ENCODE measurements at places on chromosomes 1 and 21. TPM values are rescaled to one million over a fixed set of nuclear protein-coding genes. Genes with fewer than 3 reads are reported as not detected.

Gene PLA2G2A
- 494 TPM for total RNA-seq

DNA sequence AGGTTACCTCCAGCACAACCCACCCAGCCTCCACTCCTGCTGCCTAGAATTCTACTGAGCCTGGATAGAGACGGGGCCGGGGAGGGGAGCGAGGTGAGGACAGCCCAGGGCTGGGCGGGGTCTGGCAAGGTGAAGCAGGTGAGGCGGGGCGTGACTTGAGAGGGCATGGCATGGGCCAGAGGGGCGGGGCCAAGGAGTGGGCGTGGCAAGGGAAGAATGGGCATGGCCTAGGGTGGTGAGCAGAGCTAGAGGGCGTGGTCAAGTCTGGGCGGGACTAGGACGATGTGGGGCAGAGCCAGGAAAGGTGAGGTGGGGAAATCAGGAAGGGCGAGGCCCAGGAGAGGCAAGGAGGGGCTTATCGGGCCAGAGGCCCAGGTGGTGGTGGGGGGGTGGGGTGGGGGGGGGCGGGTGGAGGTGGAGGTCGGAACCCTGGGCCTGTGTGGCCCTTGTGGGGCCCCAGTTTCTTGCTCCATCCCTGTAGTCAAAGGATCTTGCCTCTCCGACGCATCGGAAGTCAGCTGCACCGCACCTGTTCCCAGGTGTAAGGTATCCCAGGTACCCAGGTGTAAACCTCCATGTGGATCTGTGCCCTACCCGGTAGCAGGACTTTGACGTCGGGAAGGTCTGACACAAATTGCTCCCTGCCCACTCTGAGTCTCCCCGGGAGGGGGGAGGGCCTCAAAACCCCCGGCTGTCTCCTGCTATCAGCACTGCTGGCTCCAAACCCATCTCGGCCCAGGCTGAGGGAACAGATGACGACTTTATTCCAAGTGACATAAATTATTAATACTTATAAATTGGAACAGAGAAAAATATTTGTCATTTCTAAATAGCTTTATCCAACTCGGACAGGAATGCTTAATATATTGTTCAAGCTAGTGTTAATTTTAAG is 32.9 kb upstream of the UTS2 start:
- DNase-seq, result no peak

DNA sequence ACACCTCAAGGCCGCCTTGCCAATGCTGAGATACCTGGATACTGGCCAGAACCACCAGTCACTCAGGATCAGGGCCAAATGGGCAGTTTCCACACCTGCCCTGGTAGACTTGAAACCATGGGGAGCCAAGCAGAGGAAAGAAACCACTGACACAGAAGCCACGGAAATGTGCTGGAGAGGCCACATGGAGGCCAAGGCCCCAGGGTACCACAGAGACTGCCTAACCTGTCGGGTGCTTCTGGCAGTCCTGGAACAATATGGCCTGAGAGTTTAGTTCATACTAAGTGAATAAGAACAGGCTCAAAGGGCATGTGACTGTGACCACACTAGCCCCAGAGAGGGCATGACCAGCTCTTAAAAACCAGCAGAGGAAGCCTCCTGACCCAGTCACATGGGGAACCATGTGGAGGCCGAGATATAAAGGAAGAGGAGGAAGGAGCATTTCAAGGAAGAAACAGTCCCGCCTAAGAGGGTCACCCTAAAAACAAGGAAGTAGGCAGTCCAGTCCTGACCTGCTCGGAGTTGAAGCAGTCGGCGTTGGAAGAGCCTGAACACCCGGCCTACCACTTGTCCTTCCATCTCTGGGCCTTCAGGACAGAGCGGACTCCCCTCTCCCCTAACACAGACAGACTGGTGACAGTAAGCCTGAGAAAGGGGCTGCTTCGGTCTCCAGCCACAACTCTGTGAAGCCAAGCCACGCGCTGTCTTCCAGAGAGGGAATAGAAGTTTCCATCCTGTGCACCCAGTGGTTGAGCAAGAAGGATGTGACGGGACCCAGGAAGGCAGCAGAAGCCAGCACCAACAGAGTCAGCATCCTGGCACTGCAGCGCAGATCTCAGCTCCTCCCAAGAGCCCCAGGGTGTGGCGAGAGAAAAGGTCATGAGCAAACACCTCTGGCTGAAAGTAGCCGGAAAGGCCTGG is at the start of gene DENND2D:
Gene DENND2D, minus strand, starts transcription at position 766 of the 921 bp plus-strand sequence. Its CDS starts 187 bp downstream, at position 579.
- peak; percentile 71 for DNase-seq

DNA sequence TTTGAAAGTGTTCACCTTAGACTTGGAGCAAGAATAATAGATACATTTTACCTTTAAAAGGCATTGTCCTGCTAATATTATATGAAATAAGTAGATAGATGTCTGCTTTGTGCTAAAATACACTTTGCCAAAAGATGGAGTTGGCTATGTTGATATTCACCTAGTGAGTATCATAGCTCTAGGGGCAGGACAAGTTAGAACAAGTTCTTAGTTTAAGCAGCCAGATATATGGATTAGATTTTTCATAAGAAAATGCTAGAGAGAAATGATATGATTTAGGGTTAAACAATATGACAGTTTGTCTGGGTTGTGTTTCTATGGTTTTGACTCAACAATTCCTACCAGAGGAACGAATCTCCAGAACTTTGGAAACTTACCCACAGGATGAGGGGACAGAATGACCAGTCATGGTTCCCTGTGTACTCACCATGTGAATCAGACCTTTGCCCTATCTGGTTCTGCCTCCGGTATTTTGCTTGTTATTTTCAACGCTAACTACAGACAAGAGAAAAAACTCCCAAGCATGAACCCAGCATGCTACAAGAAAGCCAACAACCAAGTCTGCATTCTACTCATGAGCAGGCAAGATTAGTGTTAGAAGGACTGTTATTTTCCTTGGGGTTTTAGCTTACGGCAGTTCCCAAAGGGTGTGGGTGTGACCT is 1.7 kb downstream of the F5 start:
- DNase-seq, result no peak

Gene SMPDL3B
- 0.27 TPM for total RNA-seq

Gene SPRR2F
- not detected for total RNA-seq

- no peak for DNase-seq
Observed at GRCh38 chr1:244329591-244330317, 122.0 kb downstream of the ADSS2 start.

Measured in sciatic nerve (tissue), 2 donors.